ENCODE measurements at places on chromosomes 16 and 17.

- no peak for DNase-seq
Measured at GRCh38 chr17:21482189-21482865, 106.2 kb downstream of the KCNJ12 start.

GRCh38 chr17:19457046-19457445 is 46.0 kb downstream of the RNF112 start:
- DNase-seq = no peak

- no peak for DNase-seq
Measured at GRCh38 chr16:87060034-87060986, 256.9 kb downstream of the C16orf95 start.

- no peak for DNase-seq
Measured at GRCh38 chr17:80021600-80021999, 14.1 kb downstream of the TBC1D16 start.

- no peak for DNase-seq
Measured at GRCh38 chr17:1592751-1593629, 30.4 kb upstream of the PITPNA start.

GRCh38 chr17:58617563-58617962 is 74.3 kb downstream of the TEX14 start:
- DNase-seq = no peak

- no peak for DNase-seq
Measured at GRCh38 chr16:84839054-84839453, 19.3 kb downstream of the CRISPLD2 start.

- no peak for DNase-seq
Measured at GRCh38 chr17:7559320-7560171, 996 bp downstream of the TNFSF13 start.

GRCh38 chr17:61491981-61492380 is 39.8 kb downstream of the TBX4 start:
- DNase-seq = no peak
